NCI-H1930 (cell line): ENCODE measurements at places on chromosomes 7 and 10.

DNA sequence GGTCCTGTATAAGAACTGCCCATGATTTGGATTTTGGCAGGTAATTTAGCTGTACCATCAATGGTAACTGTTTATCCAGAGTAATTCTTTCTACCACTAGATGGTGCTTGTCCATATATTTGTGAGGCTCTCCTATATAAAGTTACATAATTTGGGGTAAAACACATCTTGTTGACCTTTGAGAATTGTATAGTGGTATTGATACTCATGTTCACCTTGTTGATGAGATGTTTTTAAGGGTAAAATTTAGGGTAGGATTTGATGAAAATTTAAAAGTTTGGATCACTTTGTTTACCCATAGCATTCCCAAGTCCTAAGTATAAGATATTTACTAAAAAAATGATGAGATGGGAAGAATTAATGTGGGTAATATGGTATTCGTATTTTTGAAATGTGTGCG is 31.6 kb downstream of the ST7 start:
- DNase-seq: peak; percentile 4

DNA sequence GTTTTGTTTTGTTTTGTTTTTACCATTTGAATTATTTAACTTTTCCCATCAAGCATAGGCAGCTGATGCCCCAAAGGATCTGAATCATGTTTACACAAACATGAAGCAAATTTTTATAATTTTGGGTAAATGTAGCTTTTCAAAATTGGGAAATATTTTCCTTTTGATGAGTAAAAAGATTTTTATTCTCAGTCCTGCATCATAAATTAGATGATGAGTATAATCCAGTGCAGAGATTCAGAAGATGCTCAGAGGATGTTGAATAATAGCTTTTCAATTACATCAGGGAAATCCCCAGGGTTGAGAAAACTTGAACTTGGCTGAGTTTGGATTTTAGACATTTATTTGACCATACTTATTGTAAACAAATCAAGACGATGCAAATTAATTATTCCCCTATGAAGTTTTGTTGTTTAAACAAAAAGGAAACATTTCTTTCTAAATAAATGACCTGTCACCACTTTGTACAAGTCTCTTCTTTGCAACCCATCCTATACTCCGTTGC is 121.7 kb downstream of the FAM204A start:
- no peak for DNase-seq

DNA sequence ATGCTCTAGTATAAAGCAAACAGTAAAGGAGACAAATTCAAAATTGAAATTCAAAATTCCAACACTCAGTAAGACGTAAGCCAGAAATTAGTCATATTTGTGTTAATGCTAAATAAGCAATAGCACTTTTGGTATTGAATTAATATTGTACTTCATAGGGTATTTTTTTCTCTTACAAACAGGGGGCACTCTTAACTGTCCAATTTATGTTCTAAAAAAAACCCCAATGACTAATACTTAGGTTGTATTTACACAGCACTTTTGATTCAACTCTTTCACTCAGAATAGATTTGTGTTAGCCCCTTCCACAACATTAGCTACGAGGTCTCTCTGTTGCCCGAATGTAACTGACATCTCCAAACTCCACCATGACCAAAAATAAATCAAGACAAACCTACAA is 284.9 kb upstream of the COBL start:
- DNase-seq: no peak

DNA sequence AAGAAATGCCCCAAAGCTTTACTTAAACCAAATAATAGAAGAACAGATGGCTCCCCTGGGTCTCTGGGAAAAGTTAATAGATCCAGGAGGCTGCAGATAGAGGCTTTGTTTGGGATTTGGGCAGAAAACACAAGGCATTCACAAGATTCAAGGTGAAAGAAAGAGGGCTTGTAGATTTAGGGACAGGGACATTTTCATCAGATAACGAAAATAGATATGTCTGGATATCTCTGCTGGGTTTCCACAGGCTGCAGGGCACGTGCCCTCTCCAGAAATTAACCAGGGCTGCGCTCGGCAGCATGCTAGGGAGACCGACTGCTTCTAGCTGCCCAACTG is 14.9 kb downstream of the CARD11 start:
- DNase-seq: no peak

- DNase-seq: no peak
Observed at GRCh38 chr10:63437116-63437949, 28.4 kb downstream of the JMJD1C start.

DNA sequence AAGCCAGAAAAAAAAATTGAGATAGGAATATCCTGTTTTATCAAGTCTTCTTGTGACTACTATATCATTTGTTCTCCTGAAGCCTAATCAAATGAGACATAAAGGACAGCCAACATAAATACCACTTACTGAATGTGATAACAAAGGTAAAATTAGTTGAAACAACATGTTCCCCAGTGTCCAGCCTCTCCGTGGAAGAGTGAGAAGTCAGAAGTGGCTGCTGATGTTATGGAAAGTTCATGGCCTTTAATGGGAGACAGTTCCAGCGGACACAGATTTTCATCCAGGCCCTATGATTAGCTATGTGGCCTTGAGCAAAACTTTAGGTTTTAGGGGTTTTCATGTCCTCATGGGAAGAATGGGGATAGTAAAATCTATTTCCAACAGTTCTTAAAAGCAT is 724.3 kb downstream of the SUGCT start:
- DNase-seq: no peak

DNA sequence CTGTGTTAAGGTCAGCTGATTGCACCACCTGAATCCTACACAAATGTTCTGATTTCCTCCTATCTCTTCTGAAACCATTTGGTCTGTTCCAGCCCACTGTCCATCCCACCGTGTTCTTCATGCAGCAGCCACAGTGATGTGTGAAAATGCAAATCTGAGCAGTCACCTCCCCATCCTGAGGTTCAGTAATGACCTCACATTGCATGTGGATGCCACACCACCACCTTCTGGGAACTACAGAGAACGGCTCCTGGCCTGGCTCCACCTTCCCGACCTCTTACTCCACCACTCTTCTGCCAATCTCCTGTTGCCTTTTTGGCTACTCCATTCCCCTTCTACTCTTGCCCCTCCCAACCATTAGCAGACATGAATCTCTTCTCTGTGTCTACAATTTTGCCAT is 244.4 kb downstream of the TNS3 start:
- DNase-seq: no peak

DNA sequence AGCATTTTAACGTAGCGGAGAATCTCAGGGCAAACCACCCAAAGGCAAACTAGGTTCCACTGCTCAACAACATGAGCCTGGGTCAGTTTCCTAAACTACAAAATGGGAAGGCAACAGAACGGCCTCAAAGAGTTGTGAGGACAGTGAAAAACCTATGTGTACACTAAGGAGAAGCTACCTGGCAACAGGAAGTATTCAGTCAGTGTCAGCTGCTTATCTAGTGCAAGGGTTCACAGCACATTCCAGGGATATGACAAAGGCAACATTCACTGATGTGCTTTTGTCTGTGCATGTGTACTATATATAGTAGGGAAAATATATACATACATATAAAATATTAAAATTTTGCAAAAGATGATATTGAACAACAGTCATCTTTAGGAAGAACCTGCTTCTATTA is 17.2 kb downstream of the NUDCD3 start:
- no peak for DNase-seq

DNA sequence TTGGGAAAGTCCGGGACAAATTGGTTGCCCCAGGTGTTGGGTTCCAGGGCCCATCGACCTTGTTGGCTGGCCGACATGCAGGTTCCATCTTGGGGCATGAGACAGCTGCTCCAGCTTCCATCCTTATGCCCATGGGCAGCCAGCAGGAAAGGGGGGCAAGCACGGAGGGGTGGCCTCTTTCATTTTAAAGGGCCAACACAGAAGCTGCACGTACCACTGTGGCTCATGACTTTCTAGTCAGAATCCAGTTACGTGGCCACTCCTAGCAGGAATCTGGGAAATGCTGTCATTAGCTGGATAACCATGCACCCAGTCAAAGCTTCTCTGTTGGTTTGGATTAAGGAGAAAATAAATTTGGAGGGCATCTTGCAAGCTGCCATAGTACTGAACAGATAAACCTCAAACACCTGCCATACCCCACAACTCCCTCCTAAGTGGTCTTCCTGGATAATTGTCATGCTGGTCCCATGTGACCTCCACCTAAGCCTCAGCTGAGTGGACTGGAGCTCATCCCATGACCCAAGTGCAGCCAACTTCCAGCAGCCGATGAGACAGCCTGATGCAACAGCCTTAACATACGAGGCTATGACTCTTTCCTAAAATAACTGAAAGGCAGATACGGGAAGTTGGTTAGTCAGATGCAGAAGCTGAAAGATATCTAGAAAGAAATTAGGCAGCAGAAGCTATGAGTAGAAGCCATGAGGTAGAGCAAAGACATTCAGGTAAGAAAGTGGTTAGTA is 21.4 kb upstream of the GSDME start:
- no peak for DNase-seq

- no peak for DNase-seq
Observed at GRCh38 chr7:104040666-104041065, 51.2 kb upstream of the RELN start.

DNA sequence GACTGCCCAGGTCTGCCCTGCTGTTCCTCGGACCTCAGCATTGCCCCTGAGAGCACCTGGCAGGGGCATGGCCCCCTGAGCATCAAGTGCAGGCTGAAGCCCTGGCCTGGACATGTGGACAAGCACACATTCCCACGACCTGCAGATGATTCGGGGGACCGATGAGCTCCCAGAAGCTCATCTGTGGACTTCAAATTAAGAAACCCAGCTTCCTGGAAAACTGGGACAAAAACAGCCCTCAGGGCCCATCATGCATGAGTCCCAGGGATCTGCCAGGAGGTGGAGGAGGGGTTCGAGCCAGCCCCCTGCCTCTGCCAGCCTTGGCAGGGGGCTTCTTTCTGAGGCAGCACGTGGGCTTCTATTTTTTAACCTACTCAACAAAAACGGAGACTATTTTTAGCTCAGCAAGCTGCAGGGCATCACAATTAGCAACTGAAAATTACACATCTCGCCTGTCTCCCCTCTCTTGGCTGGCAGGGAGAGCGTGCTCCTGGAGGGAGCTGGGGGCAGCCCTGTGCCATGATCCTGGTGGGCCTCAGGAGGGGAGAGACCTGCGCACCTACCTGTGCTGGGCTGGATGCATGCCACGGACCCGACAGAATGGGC is 51.8 kb downstream of the RASGEF1A start:
- DNase-seq: no peak

- no peak for DNase-seq
Observed at GRCh38 chr10:22436526-22436892, 91.2 kb downstream of the SPAG6 start.

GRCh38 chr7:100486111-100486636 is 2.4 kb downstream of the NYAP1 start:
- no peak for DNase-seq

DNA sequence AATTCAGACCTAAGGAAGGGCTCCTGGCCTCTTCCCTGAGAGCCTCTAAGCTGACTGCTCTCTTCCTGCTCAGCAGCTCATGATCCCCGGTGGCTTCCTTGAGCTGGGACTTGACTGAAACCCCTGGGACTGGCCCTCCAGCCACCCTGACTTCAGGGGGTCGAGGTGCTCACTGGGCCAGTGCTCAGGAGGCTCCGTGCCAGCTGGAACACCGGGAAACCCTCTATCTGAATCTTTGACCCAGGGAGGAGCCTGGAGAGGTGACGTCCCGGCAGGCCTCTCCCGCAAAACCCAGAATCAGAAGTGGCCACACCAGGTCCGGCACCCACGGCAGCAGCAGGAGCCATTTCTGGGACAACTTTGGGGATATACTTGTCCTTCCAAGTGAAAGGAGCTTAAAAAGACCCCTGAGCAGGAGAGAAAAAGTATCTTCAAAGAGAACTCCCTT is 110.7 kb downstream of the WDR37 start:
- no peak for DNase-seq

- no peak for DNase-seq
Observed at GRCh38 chr7:106566196-106566595, 94.8 kb downstream of the CCDC71L start.

GRCh38 chr10:45135443-45136198 is 134.9 kb downstream of the ZNF22 start:
- DNase-seq: no peak

DNA sequence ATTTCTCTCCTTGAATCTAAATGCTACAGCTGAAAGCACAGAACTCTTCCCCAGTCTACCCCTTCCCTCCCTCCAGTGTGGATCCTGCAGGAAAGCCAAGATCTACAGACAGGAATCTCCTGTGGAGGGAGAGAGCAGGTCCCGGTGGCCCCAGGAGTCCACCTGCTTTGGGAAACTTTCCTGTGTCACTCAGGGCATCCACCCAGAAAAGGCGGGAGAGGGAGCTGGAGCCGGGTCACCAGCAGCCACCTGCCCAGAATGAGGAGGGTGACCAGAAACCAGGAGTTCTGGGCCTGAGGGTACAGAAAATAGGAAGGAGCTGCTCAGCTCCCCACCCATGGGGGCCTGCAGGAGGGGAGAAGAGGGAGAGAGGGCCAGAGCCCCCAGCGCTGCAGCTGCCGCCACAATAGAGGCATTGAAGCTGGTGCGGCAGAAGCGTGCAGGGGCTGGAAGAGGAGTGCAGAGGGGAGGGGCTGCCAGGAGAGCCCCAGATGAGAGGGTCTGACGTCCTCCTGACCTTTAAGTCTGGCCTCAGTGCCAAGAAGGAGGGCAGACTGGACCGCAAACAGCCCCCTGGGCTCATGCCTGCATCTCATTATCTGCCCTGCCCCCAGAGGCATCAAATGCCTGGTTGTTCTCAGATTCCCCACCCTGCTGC is 56.3 kb upstream of the TMEM72 start:
- no peak for DNase-seq

- no peak for DNase-seq
Observed at GRCh38 chr10:124242365-124242764, 149.0 kb upstream of the CHST15 start.

DNA sequence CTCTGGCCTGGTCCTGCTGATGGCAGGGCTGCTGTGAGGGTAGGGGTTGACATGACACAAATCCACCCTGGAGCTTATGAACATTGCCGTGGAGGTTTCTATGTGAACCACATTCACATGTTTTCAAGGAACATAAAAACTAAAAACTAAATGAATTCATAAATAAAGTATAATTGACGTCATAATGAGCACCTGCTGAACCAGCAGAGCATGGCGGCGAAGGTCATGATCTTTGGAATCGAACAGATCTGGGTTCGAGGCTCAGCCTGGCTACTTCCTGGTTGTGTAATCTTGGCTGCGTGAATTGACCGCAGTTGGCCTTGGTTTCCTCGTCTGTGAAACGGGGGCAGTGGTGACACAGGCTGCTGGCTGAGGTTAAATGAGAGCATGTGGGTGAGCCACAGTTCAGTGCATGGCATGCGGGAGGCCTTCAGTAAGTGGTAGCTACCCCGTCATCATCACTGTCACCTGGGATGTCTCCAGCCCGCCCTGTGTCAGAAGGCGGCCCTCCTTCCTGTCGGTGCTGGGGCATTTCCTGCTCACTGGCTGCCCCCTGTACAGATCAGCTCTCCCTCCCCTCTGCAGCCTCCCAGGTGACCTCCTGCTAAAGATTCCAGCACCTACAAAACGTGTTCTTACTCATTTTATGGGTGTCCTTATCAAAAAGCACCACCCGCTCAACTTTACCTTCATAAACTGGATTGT is 190.3 kb upstream of the SHH start:
- no peak for DNase-seq

GRCh38 chr10:129958148-129958628 is 5.9 kb downstream of the EBF3 start:
- no peak for DNase-seq

GRCh38 chr7:23383225-23383624 is 84.1 kb downstream of the MALSU1 start:
- DNase-seq: no peak
